Stimulated activated CD8-positive, alpha-beta memory T cell treated with anti-CD3 and anti-CD28 coated beads, Interleukin-7, amount 100 ng/mL, for 4 hours (primary cell): ENCODE measurements at places on chromosomes 2 and 18.

DNA sequence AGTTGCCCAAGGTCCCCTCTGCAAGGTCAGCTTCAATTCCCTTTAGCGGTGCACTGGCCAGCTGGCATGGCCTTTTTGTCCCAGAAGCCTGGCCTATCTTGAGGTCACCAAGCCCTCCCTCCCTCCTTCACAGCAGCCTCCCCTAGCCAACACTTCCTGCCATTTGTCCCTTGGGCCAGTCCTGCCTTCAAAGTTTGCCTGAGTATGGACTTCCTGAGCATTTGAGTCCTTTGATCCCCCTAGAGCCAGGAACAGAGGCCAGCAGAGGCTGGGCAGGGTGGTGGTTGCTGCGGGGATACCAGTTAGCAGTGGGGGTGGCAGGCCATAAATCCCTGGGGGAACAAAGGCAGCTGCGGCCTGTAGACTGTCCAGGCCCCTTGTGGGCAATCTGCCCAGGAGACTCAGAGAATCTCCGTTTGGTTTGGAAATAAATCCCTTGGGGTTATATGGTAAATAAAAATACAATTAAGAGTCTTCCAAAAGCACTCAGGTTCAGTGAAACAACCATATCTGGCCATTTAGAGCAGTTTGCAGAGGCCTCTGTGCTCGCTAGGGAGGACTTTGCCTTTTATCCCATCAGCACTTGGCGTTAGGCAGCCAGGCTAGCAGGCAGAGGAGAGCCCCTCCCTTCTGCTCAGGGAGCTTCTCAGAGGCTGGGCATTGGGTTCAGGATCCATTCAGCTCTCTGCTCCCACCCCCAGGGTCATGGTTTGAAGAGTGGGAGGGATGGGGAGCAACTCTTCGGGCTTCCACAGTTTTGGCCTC, 3.1 kb upstream of the HES6 start:
- DNase-seq: no peak

GRCh38 chr2:118732432-118732831, 115.0 kb downstream of the EN1 start:
- DNase-seq: no peak

DNA sequence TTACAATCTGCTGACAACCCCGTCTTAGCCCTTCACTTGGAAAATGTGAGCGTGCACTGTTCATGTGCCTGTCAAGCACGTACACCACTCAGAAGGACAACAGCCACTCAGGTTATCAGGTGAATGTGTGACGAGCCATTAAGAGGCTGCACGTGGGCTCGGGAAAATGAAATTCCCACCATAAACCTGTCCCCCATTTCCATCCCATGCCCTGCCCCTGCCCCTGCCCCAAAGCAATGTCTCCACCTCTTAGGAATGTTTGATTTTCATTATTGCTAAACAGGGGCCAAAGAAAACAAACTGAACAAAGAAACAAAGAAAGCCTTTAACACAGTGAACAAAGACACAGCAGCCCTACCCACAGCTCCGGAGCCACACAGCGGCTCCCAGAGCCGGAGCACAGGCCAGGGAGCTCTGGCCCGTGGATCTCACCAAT, 90.5 kb downstream of the TMEM18 start:
- no peak for DNase-seq

- DNase-seq: no peak
Measured at GRCh38 chr2:231353469-231353868, 42.0 kb upstream of the B3GNT7 start.
